HS-27A (cell line): ENCODE measurements at places on chromosomes 3 and 15.

GRCh38 chr3:28291577-28291976 lies 50.2 kb downstream of the CMC1 start:
- no peak for DNase-seq

GRCh38 chr3:26522919-26523318 lies 99.7 kb upstream of the LRRC3B start:
- DNase-seq = no peak

- no peak for DNase-seq
Observed at GRCh38 chr3:186057594-186057993, 51.3 kb downstream of the ETV5 start.

- no peak for DNase-seq
Observed at GRCh38 chr3:101182734-101183133, 137.6 kb downstream of the IMPG2 start.

DNA sequence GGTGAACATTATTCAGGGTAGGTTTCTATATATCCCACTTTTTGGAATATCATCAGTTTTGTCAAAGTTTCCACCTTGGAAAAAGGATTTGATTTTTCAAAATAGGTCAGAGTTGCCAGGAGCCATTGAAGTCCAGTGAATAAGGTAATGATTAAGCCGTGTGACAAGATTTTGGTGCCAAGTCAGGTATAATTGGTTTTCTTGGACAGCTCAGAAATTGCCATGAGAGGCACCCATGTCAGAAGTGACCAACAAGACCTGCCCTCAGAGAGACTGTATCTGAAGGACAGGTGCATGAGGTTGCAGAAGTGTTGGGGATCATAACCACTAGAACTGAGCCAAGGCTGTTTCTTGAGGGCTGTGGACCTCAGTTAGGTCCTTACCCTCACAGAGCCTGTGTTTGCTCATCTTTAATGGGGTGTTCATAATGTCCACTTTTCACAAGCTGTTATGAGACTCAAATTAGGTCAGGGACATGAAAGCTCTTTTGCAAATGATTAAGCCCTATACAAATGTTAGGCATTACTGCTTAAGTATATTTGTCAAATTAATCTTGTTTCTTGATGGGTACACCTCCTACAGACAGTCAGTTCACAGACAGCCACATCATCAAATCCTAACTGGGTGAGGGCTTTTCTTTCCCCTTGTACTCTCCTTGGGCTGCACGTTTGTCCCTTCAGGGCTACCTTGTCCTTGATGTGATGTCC lies 32.3 kb downstream of the CASR start:
- no peak for DNase-seq

DNA sequence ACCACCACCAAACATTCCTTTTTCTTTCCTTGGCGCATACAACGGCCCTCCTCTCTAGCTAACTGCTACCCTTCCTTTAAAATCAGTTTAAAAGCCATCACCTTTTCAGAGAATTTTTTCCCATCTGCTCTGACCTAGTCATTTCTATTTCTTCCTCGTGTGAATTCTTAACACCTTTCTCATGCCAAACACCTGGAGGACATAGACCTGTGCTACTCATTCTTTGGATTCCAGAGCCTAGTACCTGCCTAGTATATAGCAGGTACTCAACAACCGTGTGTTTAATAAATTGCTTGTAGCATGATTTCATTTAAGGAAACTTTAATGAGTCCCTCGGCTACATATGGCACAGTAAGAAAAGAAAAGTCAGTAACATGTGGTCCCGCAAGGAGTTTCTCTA lies 2.0 kb upstream of the TPM1 start:
- no peak for DNase-seq

DNA sequence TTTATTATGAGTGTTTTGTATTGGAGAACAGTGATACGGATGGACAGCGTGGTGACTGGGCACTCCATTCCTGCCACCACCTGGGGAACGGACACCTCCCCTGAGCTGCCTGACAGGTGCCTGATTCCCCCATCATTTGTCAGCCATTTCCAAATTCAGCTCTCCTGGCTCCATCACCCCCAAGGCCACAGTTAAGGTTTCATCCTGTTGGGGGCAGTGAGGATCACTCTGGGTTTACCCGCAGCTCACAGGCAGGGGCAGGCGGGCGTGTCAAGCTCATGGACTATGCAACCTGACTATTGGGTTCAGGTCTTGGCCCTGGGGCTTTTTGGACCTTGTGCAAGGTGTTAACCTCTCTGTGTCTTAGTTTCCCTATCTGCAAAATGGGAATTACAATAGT lies 76.3 kb downstream of the RAB11A start:
- DNase-seq = no peak

GRCh38 chr15:50059203-50059772 lies 59.7 kb downstream of the ATP8B4 start:
- DNase-seq = no peak

- DNase-seq = no peak
Observed at GRCh38 chr15:73771385-73772045, 18.4 kb upstream of the INSYN1 start.

- no peak for DNase-seq
Observed at GRCh38 chr3:198107840-198108734, 148.1 kb downstream of the LMLN start.

DNA sequence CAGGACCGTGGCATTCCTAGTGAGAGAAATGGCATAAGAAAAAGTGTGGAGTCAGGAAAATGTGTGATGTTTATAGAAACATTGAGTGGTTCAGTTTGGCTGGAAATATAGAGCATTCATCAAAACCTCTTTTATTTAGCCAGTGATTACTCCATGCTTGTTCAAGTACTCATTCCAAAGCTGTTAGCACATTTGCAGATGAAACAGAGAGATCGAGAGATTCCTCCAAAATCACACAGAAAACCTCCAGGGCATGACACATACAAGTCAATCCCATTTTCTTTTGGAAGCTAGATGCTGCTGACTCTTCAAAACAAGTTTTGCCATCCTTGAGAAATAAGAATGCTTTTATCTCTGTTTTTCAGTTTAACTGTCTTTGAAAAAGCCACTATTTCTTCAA lies 11.5 kb upstream of the MB21D2 start:
- DNase-seq = no peak

DNA sequence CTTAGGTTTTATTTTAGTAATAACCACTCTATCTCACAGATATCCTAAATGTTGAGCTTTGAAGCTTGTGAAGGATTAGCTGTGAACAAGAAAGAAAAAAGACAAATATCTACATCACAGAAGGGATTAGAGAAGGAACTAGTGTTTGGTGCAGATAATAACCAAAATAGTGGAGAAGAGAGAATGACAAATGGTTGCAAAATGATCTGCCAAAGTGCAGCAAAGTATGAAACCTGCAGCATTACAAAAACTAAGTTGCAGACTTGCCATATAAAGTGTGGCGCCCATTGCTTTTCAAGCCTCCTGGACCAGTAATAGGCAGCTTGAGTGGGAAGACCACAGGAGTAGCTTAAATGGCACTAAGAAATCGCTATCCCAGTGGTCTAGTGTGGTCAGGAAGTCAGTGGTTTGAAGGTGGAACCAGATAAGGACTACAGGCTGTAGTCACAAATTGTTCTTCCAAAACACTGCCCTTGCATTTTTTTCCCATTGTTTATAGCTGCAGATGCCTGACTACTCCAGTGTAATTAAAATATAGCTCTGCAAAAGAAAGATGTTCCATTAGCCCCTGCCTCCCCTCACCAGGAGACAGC lies 20.7 kb downstream of the TPM1 start:
- no peak for DNase-seq

- no peak for DNase-seq
Observed at GRCh38 chr3:159978353-159978752, 10.3 kb upstream of the IL12A start.

DNA sequence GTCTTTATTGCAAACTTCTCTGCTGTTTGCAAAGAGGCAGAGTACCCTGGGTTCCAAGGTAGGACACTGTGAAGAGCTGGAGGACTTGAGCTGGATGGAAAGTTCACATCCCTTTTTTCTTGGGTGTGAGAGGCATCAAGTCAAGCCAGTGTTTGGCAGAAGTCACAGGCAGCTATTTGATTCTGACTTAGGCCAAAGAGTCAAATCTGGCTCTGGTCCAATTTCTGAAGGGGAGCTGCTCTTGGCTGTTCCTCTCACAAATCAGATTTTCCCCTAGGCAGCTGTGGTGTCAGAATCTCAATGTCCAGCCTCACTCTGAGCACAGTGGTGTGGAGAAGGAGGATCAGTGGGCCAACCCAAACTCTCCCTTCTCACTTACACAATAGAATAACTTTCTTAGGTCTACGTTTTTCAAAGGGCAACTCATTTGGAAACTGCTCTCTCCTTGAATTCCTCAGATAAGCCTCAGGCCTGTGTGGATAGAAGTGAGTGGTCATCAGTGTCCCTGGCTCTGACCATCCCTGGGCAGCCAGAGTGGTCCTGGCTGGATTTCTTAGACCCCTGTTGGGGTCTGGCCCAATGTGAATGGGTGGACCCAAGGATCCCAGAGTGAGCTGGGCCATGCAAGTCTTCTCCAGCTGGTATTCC lies 18.2 kb upstream of the AMOTL2 start:
- no peak for DNase-seq

GRCh38 chr3:135231737-135232136 lies 436.7 kb downstream of the EPHB1 start:
- no peak for DNase-seq

GRCh38 chr3:99864289-99864688 lies 46.6 kb downstream of the CMSS1 start:
- DNase-seq = no peak

- no peak for DNase-seq
Observed at GRCh38 chr3:41330465-41330864, 131.2 kb downstream of the CTNNB1 start.

GRCh38 chr3:124532071-124532470 lies 198.2 kb upstream of the UMPS start:
- DNase-seq = no peak

GRCh38 chr15:73637527-73637926 lies 4.3 kb upstream of the NPTN start:
- DNase-seq = no peak

- DNase-seq = no peak
Observed at GRCh38 chr3:78757731-78758130, 1010.1 kb downstream of the ROBO1 start.

DNA sequence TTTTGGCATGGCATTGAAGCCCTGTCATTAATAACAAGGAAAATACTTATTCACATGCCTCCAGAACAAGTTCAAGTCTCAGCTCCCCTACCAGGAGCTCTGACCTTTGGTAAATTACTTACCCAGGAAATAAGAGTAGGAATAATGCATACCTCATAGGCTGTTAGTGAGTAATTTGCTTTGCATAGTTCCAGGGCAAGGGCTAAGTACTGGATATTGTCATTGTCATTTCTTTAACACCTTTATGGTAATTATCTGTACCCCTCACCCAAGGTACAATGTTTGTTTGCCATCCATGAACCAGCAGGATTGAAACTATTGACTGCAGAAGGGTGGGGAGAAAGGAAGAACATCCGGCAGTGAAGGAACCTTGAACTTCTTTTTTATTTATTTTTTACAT lies 148.5 kb downstream of the SOX2 start:
- DNase-seq = no peak

DNA sequence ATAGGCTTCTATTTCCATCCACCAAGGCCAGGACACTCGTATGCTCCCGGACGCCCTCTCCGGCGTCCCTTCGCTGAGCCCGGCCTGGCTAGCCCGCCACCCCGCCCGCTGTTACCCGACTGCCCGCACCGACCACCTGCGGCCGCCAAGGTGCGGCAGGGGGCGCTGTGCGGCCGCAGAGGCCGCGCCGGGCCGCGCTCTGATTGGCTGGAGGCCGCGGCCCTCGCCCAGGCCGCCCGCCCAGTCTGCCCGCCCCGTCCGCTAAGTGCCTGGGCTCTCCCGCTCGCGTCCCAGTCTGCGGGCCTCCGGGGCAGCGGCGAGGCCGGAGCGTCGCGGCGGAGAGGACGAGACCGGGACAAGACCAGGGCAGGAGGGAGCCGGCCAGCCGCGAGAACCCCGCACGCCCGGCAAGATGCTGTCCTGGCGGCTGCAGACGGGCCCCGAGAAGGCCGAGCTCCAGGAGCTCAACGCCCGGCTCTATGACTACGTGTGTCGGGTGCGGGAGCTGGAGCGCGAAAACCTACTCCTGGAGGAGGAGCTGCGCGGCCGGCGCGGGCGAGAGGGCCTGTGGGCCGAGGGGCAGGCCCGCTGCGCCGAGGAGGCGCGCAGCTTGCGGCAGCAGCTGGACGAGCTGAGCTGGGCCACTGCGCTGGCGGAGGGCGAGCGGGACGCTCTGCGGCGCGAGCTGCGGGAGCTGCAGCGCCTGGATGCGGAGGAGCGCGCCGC lies at the start of gene SYNM:
Gene SYNM (plus strand): TSS at position 293 of the 726 bp plus-strand sequence. CDS start 120 bp downstream, at position 413.
- peak; percentile 74 for DNase-seq

- DNase-seq = no peak
Observed at GRCh38 chr3:153640689-153641665, 479.0 kb downstream of the RAP2B start.

- no peak for DNase-seq
Observed at GRCh38 chr3:111362381-111363009, 179.5 kb upstream of the CD96 start.

- no peak for DNase-seq
Observed at GRCh38 chr3:45687828-45688193, 1.4 kb upstream of the SACM1L start.

- DNase-seq = no peak
Observed at GRCh38 chr3:79651536-79652065, 116.2 kb downstream of the ROBO1 start.
